NCI-H345 (cell line): ENCODE measurements at places on chromosomes 3 and 15.

GRCh38 chr3:142947799-142948575, 15.5 kb downstream of the PAQR9 start:
- DNase-seq, result no peak

DNA sequence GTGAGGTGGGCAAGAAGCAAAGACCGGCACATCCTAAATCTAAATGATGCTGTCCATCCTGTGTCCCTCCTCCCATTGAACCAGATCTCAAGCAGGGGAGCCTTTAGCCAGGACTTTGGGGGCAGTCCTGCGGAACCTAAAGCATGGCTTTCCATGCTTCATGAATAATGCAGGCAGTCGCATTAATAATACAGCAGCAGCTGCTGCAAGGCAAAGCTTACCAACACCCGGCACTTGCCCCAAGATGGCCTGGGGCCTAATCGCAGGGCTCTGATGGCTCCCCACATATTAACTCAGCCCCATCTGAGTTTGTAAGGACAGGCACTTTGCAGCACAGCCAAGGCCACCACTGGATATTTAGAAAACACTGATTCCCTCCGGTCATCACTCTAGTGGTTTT, 114.4 kb downstream of the NTRK3 start:
- no peak for DNase-seq

GRCh38 chr3:25023876-25024275, 404.2 kb upstream of the RARB start:
- DNase-seq, result no peak

DNA sequence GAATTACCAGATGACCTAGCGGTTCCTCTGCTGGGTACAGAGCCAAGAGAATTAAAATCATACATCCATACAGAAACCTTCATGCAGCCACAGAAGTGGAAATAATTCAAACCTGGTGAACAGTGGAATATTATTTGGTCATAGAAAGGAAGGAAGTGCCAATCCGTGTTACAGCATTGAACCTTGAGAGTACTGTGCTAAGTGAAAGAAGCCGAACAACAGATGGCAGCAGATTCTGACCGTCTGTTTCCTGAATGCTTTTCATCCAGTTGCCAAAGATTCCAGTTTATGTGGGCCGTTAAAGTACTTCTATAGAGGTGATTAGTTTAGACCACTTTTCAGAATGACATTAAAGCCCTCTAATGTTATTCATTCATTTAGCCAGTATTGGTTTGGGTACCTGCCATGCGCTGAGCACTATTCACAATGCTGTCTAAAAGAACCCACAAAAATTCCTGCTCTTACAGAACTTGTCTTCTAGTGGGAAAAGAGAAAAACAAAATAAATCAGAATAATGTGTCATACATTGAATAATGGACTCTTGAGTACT, 45.8 kb upstream of the SENP5 start:
- DNase-seq, result no peak

DNA sequence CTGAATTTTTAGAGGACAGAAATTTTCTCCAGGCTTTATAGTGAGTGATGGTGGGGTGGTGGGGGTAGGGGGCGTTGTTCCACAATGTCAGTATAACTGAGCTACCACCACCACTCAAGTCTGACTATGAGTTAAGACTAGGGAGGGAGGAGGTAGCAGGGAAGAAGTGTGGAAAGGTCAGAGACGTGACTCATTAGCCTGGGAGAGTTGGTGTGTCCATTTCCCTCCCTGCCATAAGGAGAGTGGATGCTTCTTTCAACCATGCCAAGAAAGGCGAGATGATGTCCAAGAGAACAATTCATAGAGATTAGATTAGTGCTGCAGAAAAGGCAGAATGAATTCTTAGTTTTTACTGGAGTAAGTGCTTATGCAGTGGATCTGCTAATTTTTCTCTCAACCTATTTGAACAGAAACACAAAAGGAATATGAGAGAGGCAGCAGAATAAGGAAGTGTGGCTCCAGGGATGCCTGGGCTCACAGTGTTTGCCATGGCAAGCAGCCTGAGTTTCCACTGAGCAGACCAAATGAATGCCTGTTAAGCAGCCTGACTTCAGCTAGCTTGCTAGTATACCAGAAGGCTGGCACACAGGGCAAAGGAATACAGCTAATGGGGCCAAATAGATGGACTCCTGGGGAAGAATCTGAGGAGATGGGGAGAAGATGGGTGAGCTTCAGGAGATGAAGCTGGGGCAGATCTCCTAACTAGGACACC, 708.9 kb downstream of the NTRK3 start:
- no peak for DNase-seq

- DNase-seq, result no peak
Observed at GRCh38 chr3:82196645-82197044, 435.2 kb upstream of the GBE1 start.

DNA sequence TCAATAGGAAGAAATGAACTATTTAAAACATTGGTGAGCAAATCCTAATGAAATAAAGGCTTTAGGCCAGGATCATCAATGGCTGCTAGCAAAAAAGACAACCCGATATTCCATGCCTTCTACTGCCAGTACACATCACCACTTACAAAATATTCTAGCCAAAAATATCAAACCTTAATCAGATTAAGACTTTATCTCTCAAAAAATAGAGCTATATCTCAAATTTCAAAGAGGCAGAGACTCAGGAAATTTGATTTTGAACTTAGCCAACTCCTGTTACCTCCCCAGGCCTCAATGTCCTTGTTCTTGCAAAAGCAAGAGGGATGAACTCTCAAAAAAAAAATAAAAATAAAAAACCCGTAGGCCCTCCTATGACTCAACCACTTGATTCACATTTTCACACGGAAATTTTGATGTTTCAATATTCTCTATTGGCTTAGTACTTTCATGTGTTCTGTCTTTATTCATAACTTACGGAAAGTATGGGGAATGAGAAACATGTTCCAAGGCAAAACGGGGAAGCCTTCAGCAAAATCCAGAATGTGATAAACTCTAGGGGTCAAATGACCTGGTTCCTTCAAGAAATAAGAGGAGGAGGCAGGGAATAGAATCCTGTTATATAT, 273.3 kb upstream of the ZPLD1 start:
- DNase-seq, result no peak
